H1 (cell line): ENCODE measurements at places on chromosomes 1 and 21.

- H3K36me3 ChIP-seq: no peaks in the 10 kb centered on the region; the same call in 1 of the 2 replicates
- no peak for DNase-seq
- no peak overlapping the region for H3K27ac ChIP-seq
These were observed 17.2 kb downstream of the DRAXIN start for GRCh38 chr1:11708554-11709350.

DNA sequence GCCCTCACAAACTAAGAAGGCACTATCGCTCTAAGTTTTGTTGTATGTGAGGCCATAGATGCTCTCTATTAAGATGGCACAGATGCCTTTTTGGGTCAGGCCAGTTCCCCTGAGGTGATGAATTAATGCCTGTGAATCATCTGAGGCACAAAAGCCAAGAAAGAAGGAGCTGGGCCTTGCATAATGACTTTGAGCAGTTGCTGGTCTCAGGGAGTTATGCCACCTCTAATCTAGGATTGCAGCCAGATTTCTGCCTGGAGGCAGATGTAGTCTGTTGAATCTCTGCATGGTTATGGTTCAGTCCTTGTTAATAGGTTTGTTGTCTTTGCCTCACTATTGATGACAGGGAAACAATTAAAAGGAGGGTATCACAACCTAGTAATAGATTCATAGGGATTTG is 168.1 kb upstream of the CHRM3 start:
- DNase-seq: no peak
- no peaks in the 10 kb centered on the region for H3K4me1 ChIP-seq
- no peak overlapping the region for H3K27ac ChIP-seq

- H3K27ac ChIP-seq: no peak overlapping the region
- DNase-seq: peak; percentile 83
These were observed 642 bp downstream of the TRIM62 start for GRCh38 chr1:33180911-33181890.

- no peaks in the 10 kb centered on the region for H3K27me3 ChIP-seq
- no peak overlapping the region for H3K4me3 ChIP-seq
- H3K27ac ChIP-seq: no peak overlapping the region
- no peak for DNase-seq
- H3K36me3 ChIP-seq: no peaks in the 10 kb centered on the region
These were observed 28.2 kb upstream of the KCNE1 start for GRCh38 chr21:34540206-34540605.

- peaks cover 5% of the 10 kb centered on the region; the same call in 1 of the 2 replicates for H3K36me3 ChIP-seq
- no peaks in the 10 kb centered on the region for H3K27me3 ChIP-seq
- peaks cover 5% of the 10 kb centered on the region; the same call in 1 of the 2 replicates for H3K4me1 ChIP-seq
- H3K27ac ChIP-seq: no peak overlapping the region
These were observed 1.2 kb downstream of the SARS1 start for GRCh38 chr1:109214695-109215623.

DNA sequence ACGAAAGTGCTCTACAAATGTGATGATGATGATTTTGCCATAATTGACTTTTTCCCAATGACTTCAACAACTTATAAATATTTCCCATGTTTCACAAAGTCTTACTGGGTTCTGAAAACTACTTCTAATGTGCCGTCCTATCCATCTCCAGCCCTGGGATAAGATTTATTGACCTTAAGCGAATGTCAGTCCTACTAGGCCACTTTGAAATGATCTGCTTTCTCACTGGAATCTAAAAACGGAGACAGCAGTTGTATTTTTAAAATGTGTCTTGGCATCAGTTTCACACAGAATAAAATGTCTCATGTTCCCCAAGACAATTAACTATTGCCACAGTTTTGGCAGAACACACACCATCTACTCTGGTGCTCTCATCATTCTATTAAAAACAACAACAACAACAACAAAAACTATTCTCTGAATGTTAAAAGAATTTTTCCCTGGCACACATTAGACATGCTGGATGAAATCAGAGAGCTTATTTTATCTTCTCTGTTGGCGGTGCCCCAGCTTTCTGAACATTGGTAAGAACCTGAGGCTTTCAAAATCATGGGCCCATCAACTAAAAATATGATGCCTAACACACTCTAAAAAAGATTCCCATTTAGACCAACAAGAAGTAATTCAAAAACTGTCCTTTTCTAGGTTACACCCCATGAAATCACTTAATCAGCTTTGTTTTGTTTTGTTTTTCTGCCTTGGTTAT is 23.1 kb upstream of the DNASE2B start:
- no peaks in the 10 kb centered on the region for H3K36me3 ChIP-seq
- H3K4me3 ChIP-seq: no peak overlapping the region
- H3K4me1 ChIP-seq: no peaks in the 10 kb centered on the region
- DNase-seq: no peak
- H3K27me3 ChIP-seq: no peaks in the 10 kb centered on the region

GRCh38 chr1:99018313-99018712 is 13.7 kb upstream of the PLPPR5 start:
- no peaks in the 10 kb centered on the region for H3K27me3 ChIP-seq
- H3K36me3 ChIP-seq: no peaks in the 10 kb centered on the region
- H3K4me3 ChIP-seq: no peak overlapping the region
- no peaks in the 10 kb centered on the region for H3K4me1 ChIP-seq

GRCh38 chr1:53590531-53591515 is 131.6 kb downstream of the DMRTB1 start:
- no peak overlapping the region for H3K4me3 ChIP-seq
- H3K27me3 ChIP-seq: no peaks in the 10 kb centered on the region; the same call in 1 of the 2 replicates
- H3K27ac ChIP-seq: no peak overlapping the region
- no peaks in the 10 kb centered on the region for H3K36me3 ChIP-seq
- H3K4me1 ChIP-seq: peaks cover 7% of the 10 kb centered on the region; the same call in 1 of the 2 replicates
- no peak for DNase-seq

- H3K4me1 ChIP-seq: no peaks in the 10 kb centered on the region
- H3K4me3 ChIP-seq: no peak overlapping the region
- no peak overlapping the region for H3K27ac ChIP-seq
These were observed 148.8 kb downstream of the ZBTB18 start for GRCh38 chr1:244199902-244200301.

- H3K4me3 ChIP-seq: 0 out of 2 replicates have a peak within 1 kb of the TSS, but pooled peaks have one; percentile 4
- peaks cover 8% of the 10 kb centered on the region for H3K27me3 ChIP-seq
- H3K4me1 ChIP-seq: no peaks in the 10 kb centered on the region
- DNase-seq: peak; percentile 86
- no peaks in the 10 kb centered on the region for H3K36me3 ChIP-seq
These were observed at the start of gene ADAM30 for GRCh38 chr1:119896303-119896702. TSS of gene ADAM30 (minus strand) at chr1:119896515. CDS start at chr1:119896336, 179 bp downstream.

GRCh38 chr1:159441360-159441759 is 1.8 kb downstream of the OR10J1 start:
- no peak overlapping the region for H3K4me3 ChIP-seq
- no peaks in the 10 kb centered on the region for H3K27me3 ChIP-seq
- H3K36me3 ChIP-seq: no peaks in the 10 kb centered on the region
- H3K27ac ChIP-seq: no peak overlapping the region

DNA sequence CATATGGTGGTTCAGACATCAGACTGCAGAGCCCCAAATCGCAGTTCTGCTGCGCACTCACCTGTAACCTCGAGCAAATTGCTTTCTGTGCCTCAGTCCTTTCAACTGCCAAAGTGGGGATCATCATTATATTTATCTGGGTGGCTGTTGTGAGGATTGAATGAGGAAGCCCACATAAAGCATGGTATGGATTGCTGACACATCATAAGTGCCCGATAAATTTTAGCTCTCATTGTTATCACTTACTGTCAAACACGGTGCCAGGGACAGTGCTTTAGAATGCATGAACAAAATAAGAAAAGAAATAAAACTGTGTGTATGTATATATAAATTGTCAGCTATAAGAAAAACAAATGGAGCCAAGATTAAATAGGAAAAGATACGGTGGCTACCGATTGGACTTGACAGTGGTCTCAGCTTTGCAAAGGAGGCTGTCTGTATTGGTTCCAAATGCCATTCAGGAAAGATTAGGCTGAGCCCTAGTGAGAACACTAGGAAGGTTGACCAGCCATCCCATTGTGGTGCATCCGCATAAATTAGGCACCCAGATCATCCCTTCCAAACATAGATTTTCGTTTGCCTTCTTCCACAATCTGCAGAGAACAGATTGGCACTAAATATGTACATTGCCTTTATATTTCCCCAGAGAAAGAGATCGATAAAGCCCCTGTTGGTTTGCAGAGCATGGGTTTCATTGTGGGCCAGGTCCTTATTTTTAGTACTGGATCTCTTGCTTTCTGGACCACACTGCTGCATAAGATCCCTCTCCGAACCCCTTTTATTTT is 91.8 kb upstream of the KAZN start:
- H3K27me3 ChIP-seq: no peaks in the 10 kb centered on the region
- H3K27ac ChIP-seq: no peak overlapping the region
- no peak overlapping the region for H3K4me3 ChIP-seq
- no peak for DNase-seq
- peaks cover 2% of the 10 kb centered on the region; the same call in 1 of the 2 replicates for H3K4me1 ChIP-seq
- H3K36me3 ChIP-seq: no peaks in the 10 kb centered on the region

GRCh38 chr1:30033256-30034104 is 689.9 kb downstream of the MATN1 start:
- no peaks in the 10 kb centered on the region for H3K27me3 ChIP-seq
- no peaks in the 10 kb centered on the region for H3K36me3 ChIP-seq
- DNase-seq: no peak
- no peak overlapping the region for H3K27ac ChIP-seq
- no peak overlapping the region for H3K4me3 ChIP-seq

DNA sequence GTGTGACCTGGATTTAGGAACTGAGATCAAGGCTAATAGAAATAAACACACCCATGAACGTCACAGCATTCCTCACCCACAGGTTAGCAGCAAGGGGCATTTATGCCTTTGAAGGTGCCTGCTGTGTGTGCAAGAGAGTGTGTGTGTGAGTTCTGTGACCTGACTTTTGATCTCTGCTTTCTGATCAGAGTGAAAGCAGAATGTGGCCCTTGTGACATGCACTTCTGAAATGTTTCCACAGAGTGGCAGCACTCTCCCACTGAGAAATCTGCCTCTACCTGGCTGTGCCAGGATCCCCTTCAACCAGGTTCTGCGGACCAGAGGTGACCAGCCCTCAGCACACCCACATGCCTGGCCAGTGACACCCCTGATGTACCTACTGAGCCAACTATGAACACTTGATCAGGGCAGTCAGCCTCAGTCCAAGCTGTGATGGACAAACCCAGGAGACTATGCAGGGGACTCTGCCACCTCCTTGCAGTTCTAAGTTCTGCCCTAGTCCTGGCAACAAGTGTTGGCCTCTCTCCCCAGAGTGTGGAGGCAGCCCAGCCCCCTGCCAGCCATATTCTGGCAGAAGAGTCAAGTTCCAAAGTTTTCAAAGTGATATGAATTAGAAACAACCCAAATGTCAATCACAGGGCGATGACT is 41.0 kb downstream of the RXRG start:
- H3K36me3 ChIP-seq: no peaks in the 10 kb centered on the region
- H3K4me1 ChIP-seq: no peaks in the 10 kb centered on the region
- no peaks in the 10 kb centered on the region for H3K27me3 ChIP-seq
- H3K27ac ChIP-seq: no peak overlapping the region
- H3K4me3 ChIP-seq: no peak overlapping the region

- DNase-seq: no peak
- H3K27me3 ChIP-seq: no peaks in the 10 kb centered on the region
- H3K4me1 ChIP-seq: peaks cover 10% of the 10 kb centered on the region; the same call in 1 of the 2 replicates
- H3K27ac ChIP-seq: no peak overlapping the region
These were observed 3.5 kb upstream of the C1orf116 start for GRCh38 chr1:207035877-207036551.

- no peak for DNase-seq
- H3K4me3 ChIP-seq: no peak overlapping the region
- no peaks in the 10 kb centered on the region for H3K36me3 ChIP-seq
- H3K4me1 ChIP-seq: no peaks in the 10 kb centered on the region
- no peaks in the 10 kb centered on the region for H3K27me3 ChIP-seq
- H3K27ac ChIP-seq: no peak overlapping the region
These were observed 255.5 kb downstream of the CTH start for GRCh38 chr1:70666381-70667140.

DNA sequence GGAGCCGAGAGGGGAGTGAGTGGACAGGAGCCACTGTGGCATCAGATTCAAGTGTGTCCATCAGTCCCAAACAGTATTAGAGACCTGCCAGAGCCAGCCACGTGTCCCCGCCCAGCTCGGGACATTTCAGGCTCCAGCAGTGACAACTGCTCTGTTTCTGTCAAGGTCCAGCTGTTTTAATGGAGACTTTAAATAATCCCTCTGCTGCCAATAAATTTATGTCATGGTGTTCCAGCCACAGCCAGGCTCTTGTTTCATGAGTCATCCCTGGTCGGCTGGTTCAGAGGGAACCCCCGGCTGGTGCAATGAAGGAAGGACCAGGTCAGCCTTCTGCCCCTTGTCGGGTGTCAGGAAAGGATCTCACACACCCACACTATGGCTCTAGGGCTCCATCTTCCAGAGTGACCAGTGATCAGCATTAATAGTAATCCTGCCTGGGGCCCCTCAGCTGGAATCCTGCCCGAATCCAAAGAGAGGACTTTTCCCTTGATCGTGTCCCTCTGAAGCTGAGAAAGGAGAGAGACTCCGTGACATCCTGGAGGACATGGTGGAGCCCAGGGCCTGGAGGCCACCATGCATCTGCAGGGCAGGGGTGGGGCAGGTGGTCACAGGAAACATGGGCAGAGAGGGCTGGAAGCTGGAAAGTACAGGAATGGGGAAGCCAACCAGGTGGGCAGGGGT is 197.3 kb downstream of the MATN1 start:
- H3K36me3 ChIP-seq: no peaks in the 10 kb centered on the region
- peak; percentile 33 for DNase-seq
- H3K27me3 ChIP-seq: no peaks in the 10 kb centered on the region
- H3K27ac ChIP-seq: no peak overlapping the region

DNA sequence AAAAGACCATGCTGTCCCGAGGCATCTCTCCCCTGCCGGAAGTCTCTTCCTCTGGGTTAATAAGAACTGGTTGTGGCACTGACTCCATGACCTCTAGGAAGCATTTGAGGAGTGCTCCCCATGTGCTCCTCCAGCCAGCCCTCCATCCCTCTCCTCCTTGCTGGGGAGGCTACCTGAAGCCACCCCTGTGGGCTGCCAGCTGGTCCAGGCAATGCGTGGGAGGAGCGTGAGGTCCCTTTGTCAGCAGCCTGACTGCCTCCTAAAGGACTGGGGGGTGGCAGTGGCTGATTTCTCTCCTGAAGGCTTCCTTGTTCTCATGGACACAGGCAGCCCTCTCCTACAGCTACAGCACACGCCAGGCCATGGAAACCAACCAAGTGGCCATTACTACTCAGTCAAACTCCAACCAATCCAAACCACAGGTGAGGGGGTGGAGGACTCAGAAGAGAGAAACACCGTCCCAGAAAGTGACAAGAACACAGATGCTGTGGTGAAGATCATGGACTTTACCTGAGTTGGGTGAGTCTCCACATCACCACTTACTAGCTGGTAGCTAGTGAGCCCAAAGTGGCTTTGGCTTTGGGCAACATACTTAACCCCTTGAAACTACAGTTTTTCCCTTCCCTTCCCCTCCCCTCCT is 35.2 kb downstream of the NENF start:
- no peaks in the 10 kb centered on the region for H3K27me3 ChIP-seq
- H3K36me3 ChIP-seq: no peaks in the 10 kb centered on the region
- DNase-seq: no peak
